ENCODE measurements at places on chromosomes 5 and 9.

- DNase-seq, result no peak
These were observed 148.5 kb downstream of the C9orf152 start for GRCh38 chr9:110059461-110059860.

GRCh38 chr9:76913467-76913866, 7.6 kb upstream of the PRUNE2 start:
- DNase-seq, result no peak

GRCh38 chr9:108363311-108363710, 492.5 kb downstream of the ACTL7B start:
- DNase-seq, result no peak

DNA sequence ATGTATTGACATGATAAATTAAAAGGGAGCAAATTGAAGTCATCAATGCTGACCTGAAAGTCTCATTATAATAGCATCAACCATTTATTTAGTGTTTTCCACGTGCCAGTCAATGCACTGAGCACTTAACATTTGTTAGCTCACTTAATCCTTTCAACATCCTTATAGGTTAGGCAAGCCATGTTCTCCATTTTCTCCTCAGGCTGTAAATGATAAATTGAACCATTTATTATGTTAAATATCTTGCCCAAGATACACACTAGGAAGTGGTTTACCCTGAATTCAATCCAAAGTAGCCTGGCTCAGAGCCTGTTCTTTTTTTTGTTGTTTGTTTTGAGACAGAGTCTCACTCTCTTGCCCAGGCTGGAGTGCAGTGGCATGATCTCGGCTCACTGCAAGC, 25.0 kb upstream of the SNX2 start:
- DNase-seq, result no peak

- DNase-seq, result peak; percentile 88
These were observed 550.0 kb downstream of the PTPRD start for GRCh38 chr9:10062629-10063395.

- peak; percentile 59 for DNase-seq
These were observed 393.7 kb upstream of the PDE4D start for GRCh38 chr5:60287174-60287771.
